ENCODE measurements at places on chromosomes 12 and 14.
A peak's percentile ranks its signal among the peaks of the same experiment; 100 is the strongest.

- DNase-seq = no peak
Measured at GRCh38 chr12:56374726-56375597, 12.3 kb upstream of the APOF start.

DNA sequence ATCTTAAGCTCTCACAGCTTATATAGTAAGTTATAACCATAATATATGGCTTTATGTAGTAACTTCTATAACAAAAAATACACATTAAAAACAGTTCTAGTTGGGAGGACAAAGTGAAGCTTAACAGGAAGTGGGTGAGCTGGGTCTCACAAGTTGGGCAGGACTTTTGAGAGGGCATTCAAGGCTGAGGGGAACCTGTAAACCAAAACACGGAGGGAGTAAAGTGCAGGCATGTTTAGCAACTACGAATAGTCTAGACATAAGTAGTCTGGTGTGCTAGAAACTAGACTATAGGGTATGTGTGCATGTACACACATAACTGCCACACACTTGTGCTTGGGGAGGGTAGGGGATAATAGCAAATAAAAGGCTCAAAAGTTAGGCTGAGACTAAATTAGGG lies 14.2 kb upstream of the NEK9 start:
- DNase-seq = no peak

GRCh38 chr14:79370969-79371368 lies 840.3 kb downstream of the DIO2 start:
- DNase-seq = no peak

DNA sequence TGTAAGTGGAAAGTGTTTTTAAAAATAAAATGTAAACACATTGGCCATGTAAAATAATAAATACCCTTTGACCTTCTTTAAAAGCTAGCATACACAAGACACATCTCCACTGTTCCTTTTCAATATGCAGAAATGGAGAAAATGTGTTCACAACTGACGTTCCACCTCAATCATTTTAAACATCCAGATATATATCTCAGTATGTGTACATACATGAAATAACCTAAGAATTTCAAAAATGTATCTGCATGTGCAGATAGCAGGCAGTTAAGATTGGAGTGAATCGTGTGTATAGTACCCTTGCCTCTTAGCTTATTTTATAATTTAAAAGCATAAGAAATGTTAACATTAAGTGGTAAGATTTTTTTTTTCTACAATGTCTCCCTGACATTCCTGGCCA lies 406.2 kb upstream of the FLRT2 start:
- DNase-seq = no peak

DNA sequence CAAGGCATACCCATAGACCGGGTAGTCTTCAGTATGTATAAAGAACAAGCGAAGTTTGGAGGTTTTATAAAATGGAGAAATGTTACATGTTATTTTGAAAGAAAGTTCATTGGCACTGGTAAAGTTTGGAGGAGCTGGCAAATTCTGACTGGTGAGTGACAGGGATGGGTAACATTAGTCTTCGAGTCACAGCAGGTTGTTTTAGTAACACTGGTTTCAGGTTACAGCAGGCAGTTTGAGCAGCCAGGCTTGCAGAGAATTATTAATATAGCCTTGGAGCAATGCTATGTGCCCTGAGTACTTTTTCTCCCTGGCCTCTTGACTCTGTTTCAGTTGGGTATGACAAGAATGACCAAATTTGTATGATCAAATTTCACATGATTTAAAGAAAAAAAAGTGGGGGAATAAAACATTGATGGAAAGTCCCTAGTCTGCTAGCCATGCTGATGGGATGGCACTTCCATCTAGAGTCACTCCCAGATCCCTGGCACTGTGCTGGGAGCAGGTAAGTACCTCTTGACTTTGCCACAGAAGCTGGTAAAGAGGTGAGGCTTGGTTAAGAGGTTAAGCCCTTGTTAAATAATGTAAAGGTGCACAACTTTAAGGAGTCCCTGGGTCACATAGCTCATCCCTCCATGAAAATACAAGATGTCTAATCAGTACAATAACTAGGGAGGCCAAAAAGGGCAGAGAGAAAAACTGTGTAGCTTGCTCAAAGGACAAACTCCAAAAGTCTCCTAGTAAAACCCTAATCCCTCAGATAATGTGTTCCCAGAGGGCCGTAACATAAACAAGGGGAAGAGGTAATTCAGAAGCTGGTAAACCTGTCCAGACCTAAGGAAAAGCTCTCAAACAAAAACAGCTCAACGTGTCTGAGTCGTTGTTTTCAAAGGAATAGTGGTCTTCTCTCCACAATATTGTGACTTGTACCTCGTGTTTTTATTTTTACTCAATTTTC lies 12.7 kb upstream of the SVOP start:
- no peak for DNase-seq

DNA sequence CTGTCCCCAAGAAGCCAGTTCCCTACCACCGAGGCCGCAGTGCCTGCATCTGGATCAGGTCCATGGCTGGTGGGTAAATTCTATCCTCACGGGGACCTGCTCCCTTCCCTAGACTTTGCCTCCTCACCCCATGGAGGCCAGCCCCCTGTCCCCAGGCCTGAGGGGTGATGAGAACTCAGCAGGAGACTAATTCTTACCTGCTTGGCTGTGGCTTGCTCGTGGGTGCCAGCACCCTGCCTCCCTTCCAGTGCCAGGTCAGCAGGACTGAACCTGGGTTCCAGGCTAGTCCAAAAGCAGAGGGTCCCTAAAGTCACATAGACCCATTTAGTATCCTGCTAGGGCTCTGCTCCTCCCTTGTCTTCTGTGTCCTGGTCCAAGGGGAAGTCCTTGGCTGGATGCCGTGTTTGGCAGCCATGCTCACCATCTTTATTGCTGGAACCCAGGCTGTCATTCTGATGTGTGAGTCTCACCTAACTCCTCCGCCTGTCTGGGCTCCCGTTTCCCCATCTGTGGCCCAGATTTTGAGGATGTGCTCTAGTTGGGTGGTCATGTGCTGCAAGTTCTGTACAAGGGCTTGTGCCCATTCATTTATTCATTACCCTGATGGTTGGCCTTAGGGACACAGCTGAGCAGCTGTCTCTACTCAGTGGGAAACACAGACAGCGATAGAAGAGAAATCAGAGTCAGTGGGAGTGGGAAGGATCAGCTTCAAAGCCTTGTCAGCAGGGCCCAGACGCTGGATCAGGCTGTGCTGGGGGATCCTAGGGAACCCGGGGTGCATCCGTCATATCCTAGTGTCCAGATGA lies 949 bp downstream of the PLBD2 start:
- no peak for DNase-seq

DNA sequence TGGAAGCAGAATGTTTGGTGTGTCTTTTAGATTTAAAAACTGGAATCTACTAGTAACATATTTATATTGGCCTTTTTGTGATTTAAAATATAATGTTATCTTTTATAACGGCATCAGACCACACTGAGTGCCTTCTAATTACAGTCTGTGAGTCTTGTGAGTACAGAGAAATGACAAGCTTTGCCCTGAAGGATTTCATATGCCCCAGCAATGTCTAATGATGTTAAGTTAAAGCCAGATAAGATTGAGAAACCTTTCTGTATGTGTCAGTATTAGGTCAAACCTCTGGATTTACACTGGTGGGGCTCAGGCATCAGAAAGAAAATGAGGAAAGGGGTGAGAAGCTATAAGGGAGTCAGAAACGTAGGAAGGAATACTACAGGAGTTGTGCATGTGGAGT lies 25.2 kb downstream of the PLEKHA5 start:
- no peak for DNase-seq

- DNase-seq = no peak
Measured at GRCh38 chr14:62763951-62764350, 281.3 kb downstream of the KCNH5 start.

GRCh38 chr14:71487449-71487848 lies 444.8 kb upstream of the RGS6 start:
- DNase-seq = no peak

- no peak for DNase-seq
Measured at GRCh38 chr14:57748279-57748678, 117.6 kb downstream of the SLC35F4 start.

DNA sequence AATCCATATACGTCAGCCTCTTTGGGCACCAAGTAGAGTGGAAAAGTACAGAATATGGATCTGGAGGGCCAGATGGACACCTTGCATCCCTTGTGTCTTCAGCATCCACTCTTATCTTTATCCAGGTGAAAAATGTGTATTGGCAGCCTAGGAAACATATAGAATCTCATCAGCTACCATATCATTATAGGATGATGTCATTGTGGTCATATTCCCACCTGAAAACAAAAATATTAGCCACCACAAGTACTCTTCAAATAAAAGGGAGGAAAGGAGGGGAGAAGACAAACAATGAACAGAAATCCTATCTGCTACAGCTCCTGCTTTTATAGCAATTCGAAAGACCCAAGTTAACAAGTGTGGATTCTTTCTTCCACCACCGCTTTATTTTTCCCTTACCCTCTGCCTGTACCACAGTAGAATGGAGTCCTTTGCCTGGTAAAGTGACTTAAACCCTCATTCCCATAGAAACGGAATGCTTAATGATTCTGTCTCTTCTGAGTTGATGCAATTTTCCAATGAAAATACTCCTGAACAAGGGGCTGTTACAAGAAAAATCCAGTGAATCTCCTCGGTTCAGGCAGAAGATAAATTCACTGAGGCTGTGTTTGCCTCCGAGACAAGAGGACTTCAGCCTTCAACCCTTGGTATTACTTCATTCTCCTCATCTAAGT lies 13.8 kb upstream of the IL26 start:
- no peak for DNase-seq

DNA sequence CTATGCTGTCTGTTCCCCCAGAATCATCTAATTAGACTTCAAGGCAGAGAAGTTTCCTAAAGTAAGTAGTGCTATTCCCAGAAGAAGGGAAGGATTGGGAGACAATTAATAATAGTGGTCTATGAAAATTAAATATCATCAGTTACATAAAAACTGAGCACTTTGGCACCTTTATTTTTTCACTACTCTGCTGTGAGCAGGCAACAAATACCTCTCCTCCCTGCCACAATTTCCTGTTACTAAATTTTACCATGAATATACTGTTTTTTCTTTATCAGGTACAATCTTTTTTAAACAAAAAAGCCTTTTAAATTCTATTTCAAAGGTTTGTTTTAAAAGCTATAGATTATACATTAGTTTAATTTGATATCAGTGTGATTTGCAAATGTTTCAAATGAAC lies 29.4 kb upstream of the KRAS start:
- DNase-seq = no peak

DNA sequence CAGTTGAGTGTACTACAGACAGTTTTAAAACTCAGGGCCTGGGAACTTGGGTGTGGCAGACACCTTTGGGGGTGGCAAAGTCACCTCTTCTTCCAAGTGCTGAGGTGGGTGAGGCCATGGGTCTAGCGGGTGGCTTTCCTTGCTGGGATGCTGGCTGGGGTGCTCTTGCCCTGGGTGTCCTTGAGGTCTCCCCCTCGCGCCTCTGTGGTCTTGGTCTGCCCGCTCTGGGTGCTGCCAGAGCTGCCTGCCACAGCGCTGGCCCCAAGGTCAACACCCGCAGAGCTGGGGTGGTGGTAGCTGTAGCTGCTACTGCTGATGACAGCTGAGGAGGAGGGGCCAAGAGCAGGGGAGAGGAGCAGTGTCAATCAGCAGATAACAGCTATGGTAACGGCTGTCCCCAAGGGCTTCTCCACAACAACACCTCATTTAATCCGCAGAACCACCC lies 6.8 kb downstream of the KRT74 start:
- peak; percentile 42 for DNase-seq

DNA sequence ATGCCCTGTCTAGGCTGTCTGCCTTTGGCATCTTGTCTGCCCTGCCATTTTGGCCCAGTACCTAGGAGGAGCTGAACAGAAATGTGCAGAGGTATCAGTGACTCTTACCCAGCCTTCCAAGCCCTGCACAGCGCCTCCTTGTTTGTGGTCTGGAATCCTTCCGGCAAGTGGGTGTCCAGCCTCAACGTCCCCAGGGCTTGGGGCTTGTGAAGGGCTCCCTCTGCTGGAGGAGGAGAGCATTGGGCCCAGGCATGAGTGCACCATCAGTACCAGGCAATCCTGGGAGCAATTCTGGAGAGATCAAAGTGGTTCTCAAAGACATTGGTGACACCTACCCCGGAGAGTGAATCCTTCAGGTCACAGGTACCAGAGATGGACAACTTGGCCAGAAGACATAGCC lies 2.4 kb upstream of the TCL1B start:
- peak; percentile 53 for DNase-seq

- peak; percentile 41 for DNase-seq
Measured at GRCh38 chr14:67622675-67623074, 3.0 kb downstream of the ARG2 start.

- no peak for DNase-seq
Measured at GRCh38 chr12:126509572-126509971, 1444.3 kb downstream of the AACS start.

DNA sequence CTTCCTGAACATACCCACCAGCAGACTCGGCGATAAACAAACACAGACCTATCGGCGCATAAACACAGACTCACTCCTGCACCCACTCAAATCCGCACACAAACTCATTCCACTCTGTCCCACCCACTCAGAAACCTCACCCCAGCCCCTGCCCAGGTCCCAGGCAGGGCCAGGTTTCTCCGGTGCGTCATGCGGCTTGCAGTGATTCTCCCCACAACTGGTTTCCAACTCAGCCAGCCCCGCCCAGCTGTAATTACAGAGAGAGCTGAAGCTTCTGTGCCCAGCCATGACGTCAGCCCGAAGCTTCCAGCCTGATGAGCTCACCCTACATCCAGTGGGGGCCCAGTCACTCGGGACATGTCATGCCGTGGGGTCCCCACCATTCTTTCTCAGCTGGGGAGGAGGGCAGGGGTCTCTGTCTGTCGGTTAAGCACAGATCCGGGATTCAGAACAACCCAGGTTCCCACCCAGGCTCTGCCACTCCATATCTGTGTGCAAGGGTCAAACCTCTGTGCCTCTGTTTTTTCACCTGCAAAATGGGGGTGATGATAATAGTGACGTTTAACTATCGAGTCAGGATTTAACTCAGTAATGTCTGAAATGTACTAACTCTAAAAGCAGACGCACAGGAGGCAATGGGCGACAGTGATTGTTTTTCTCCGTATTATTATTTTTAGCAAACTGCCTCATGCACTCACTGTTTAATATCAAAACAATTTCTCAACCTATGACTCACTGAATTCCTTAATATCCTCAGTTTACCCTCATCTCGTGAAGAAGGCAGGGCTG lies 2.3 kb upstream of the HSPB8 start:
- no peak for DNase-seq

GRCh38 chr12:105245291-105245690 lies 9.3 kb upstream of the APPL2 start:
- DNase-seq = no peak

DNA sequence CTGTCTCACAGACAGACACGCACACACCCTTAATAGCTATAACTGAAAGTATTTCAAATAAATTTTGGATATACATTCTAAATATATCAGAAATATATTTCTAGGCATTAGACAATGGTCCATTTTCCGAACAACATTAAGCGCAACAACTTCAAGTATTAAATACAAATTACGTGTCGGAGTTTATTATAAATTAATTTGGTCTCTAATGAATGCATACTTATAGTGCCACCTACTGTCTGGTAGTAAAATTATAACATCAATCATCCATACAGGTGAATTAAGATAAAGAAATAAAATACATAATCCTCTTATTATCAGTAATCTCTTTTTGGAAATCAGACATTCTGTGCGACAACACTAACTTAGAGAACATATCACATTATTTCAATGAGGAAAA lies 27.2 kb upstream of the CMAS start:
- DNase-seq = peak; percentile 45

GRCh38 chr12:51160814-51161459 lies 12.0 kb downstream of the TFCP2 start:
- DNase-seq = peak; percentile 67

GRCh38 chr14:50961605-50962221 lies 17.4 kb upstream of the PYGL start:
- no peak for DNase-seq

All from hematopoietic multipotent progenitor cell treated with erythropoietin and hydrocortisone succinate and interleukin-3 and kit ligand, for 6 days (in vitro differentiated cells).